Cardiac septum (tissue), 1 donor: ENCODE measurements at places on chromosomes 7 and 10. TPM values are rescaled to one million over a fixed set of nuclear protein-coding genes. Genes with fewer than 3 reads are reported as not detected.

GRCh38 chr10:52911163-52911562 lies 138.6 kb upstream of the MBL2 start:
- DNase-seq, result no peak

GRCh38 chr10:15451137-15452094 lies 80.3 kb upstream of the FAM171A1 start:
- no peak for DNase-seq

- DNase-seq, result peak; percentile 46
Measured at GRCh38 chr7:150945171-150945852, 32.8 kb downstream of the KCNH2 start.

DNA sequence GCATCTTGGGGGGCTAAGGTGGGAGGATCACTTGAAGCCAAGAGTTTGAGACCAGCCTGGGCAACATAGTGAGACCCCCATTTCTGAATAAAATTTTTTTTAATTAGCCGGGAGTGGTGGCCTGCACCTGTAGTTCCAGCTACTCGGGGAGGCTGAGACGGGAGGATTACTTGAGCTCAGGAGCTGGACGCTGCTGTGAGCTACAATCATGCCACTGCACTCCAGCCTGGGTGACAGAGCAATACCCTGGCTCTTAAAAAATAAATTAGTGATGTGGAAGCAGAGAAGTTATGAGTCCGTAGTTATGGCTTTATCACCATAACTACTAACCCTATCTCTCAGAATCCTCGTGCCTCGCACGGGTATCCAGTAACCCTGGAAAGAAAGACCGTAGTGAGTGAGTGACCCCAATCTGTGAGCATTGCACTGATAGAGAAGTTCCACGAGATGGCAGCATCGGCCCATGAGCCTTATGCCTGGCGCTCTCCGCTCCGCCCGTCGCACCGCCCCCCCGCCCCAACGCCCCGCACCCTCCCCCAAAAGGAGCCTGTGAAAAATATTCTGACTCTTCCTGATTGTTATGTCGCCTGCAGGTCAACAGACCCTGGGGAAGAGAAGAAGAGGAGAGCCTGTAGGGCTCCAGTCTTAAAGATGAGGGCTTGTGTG lies 4.9 kb upstream of the SLC29A3 start:
- no peak for DNase-seq

ASIC3 gene
- 5.2 TPM for total RNA-seq

ACTR3C gene
- total RNA-seq, result 4.6 TPM

GRCh38 chr10:36026656-36027390 lies 384.7 kb upstream of the FZD8 start:
- no peak for DNase-seq

BMPER gene
- total RNA-seq, result 1.9 TPM

DNA sequence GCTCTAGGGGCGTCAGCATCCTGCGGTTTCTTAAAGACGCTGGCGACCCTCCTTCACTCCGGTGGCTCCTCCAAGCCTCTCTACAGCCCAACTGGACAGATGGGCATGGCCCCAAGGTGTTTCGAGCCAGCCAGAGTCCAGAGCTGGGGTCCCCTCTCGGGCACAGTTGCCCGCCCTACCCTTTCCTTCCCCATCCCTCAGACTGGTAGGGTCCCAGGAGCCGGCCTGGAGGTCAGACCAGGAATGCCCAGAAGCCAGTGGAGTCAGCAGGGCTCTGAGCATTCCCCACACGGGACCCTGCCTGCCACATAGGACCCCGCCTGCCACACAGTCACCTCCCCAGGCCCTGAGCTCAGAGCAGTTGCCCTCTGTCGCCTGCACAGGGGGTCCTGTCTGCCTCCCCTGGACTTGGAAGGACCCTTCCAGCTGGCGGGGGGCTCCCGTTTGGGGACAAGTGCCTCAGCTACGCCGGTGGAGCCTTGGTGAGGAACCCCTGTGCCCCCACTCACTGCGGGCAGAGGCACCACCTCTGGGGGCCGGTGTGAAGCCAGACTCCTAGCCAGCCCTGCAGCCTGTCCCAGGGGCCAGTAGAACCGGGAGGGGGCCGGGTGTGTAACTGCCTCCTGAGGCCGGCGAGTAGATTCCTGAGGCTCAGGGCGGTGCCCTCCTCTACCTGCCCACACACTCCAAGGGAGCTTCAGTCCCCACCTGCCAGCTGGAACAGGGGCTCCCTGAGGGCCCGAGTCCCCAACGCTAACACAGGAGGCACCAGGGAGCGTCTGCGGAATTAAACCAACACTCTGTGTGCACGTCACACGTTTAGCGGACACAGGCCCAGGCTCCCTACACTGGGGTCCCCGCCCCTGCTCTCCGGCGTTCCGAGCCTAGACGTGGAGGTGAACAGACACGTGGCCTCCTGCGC lies 19.4 kb upstream of the PDGFA start:
- DNase-seq, result no peak

- no peak for DNase-seq
Measured at GRCh38 chr7:112790586-112791003, 402 bp upstream of the TMEM168 start.

DNA sequence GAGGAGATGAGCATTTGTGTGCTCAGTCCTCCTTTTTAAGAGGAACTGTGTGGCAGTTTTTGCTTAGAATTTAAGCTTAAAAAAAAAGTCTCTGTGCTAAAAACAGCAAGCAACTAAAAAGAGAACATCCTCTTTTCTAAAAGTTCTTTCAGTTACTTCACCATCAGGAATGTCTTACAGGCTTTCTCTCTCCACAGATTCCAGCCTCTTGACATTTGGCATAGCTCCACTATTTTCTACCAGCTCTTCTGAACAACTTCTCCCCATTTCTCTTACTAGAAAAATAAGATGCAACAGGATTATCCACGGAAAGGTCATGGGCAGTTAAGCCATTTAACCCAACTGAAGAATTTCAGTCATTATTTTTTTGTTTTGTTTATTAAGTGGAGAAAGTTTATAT lies 13.2 kb downstream of the PCLO start:
- no peak for DNase-seq

GRCh38 chr7:4834601-4835397 lies 27.0 kb downstream of the PAPOLB start:
- DNase-seq, result peak; percentile 68

- DNase-seq, result no peak
Measured at GRCh38 chr10:33927347-33927746, 592.9 kb upstream of the NRP1 start.
